Left lung (tissue), 14 donors: ENCODE measurements at places on chromosomes 16 and 17.

GRCh38 chr16:25366078-25366477, 108.4 kb upstream of the ZKSCAN2 start:
- DNase-seq, result no peak

DNA sequence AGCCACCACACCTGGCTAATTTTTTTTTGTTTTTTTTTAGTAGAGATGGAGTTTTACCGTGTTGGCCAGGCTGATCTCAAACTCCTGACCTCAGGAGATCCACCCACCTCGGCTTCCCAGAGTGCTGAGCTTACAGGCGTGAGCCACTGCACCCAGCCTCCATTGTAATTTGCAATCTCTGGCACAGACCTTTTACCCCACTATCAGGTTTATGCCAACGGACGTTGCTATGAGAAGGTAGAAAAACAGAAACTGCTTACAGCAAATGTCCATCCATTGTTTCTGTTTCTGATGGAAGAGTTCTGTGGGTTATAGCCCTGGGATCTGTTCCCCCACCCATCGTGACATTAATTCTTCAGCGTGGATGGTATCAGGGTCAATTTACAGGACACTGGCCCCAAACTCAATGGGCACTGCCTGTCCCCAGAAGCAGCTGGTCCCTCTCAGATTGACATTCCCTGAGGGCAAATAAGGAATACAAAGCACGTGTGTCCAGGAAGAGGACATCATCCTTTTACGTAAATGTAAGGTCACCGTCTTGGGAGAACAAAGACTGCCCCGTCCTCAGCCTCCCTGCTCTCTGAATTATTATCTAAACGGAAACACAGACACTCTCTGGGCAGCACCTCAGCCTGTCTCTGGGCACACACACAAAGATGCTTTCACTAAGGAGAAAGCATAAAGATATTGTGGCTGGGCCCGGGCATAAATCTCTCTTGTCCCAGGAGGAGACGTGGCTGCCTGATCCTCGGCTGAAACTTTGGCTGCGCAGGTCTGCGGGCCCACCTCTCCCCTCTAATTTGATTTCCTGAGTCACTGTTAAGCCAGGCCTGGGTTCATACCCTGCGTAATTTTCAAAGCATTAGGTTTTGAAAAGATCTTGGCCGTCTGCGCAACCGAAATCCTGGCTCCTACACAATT, 5.2 kb downstream of the KCNG4 start:
- no peak for DNase-seq

GRCh38 chr17:79811011-79811867, 14.4 kb upstream of the CBX8 start:
- DNase-seq, result no peak

DNA sequence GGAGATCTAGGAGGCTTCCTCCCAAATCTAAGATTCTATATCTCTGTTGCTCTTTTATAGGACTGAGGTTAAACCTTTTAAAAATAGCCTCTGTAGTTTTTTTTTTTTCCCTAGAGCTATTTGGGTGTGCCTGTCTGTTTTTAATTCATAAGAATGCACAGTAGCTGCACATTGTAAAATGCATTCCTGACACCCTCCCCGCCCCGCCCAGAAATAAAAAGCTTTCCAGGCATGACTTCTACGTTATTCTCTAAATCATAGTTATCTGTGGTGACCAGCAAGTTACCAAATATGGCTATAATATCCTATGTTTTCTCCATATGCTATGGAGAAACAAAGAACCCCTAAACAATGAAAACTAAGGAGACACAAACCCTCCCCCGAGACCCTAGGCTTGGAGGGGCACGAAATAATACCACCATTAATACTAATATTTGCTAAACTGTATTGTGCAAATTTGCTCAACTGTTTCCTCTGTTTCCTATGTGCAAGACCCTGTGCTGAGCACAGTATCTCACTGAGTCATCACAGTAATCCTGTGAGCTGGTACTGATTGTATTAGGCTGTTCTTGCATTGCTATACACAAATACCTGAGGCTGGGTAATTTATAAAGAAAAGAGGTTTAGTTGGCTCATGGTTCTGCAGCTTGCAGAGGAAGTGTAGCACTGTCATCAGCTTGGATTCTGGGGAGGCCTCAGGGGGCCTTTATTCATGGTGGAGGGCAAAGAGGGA, 388.3 kb downstream of the CA10 start:
- DNase-seq, result no peak

DNA sequence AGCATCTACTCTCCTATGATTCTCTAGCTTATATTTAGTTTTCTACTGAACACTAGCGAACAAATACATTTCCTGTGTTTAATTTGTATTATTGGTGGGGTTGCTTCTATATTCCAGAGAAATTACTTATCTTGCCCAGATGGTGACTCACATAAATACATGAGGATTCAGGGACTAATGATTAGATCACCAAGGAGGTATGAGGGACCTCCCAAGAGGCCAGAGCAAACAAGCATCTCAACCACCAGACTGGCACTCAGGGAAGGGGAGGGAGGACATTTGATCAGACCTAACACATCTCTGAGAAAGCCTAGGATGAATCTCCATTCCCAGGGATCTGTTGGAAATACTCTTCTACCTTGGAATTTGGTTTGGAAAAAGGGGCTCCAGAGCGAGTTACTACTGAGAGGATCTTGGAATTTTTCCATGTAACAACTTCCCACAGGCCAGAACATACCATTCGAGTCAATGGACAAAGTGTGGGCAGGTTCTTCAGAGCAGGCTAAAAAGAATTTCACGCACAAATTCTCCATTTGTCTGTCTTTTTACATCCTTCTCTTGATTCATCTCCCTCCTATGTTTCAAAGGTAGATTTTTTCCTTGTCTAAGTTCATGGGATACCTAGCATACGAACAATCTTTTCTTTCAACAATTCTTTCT, 262.6 kb upstream of the MYOCD start:
- no peak for DNase-seq
